ENCODE measurements at places on chromosomes 2 and 18.

GRCh38 chr2:102735416-102736109 lies 26.3 kb upstream of the TMEM182 start:
- DNase-seq = no peak

- no peak for DNase-seq
Observed at GRCh38 chr2:66897181-66897580, 462.3 kb downstream of the MEIS1 start.

DNA sequence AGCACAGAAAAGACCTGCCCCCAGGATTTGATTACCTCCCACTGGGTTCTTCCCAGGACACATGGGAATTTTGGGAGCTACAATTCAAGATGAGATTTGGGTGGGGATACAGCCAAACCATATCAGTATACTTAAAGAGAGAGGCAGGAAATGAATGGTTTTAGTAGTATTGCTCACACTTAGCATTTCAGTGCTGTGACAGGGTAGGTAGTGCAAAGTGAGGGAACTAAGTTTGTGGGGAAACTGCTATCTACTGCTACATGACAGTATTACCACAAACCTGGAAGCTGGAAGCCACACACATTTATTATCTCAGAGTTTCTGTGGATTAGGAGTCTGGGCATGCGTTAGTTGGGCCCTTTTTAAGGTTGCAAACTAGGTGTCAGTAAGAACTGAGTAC lies 450.7 kb downstream of the LPIN1 start:
- DNase-seq = no peak

GRCh38 chr2:85698880-85699254 lies 4.7 kb downstream of the GNLY start:
- DNase-seq = no peak

DNA sequence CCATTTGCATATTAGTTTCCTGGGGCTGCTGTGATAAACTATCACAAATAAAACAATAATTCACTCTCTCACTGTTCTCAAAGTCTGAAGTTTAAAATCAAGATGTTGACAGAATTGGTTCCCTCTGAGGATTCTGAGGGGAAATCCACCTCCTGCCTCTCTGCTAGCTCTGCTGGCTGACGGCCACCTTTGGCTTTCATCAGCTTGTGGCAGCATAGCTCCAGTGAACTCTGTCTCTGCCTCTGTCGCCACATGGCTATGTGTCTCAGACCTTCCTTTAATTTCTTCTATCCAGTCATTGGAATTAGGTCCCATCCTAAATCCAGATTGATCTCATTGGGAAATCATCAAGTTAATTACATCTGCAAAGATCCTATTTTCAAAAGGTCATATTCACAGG lies 38.9 kb upstream of the TRIM43 start:
- no peak for DNase-seq

DNA sequence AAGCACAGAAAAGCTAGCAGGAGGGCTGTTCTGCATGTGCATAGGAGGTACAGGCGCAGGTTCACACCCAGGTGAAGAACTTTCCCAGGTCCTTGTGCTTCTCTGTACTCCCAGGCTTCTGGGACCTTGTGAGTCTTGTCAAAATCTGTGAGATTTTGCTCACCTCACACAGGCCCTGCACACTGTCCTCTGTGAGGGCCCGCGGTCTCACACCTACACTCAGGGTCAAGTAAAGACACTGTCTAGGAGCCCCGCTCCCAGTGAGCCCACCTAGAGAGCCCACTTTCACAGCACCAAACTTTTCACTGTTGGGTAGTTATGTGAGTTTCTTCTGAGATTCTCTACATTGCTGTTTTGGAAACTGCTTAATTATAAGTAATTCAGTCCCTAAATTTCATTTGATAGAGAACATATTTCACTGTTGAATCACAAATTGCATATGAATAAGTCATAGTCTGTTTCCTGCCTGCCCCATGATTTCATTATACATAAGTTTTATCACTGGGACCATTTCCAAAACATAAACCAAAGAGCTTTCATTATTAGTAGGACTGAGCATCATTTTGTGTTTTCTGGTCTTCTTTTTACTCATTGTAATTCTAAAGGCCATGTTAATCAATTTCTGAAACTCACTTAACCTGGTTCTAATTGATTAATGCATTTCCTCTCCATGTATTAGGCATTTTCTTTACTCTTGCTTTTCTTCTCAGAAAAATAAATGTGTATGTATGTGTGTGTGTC lies 234.2 kb upstream of the SPOPL start:
- no peak for DNase-seq

DNA sequence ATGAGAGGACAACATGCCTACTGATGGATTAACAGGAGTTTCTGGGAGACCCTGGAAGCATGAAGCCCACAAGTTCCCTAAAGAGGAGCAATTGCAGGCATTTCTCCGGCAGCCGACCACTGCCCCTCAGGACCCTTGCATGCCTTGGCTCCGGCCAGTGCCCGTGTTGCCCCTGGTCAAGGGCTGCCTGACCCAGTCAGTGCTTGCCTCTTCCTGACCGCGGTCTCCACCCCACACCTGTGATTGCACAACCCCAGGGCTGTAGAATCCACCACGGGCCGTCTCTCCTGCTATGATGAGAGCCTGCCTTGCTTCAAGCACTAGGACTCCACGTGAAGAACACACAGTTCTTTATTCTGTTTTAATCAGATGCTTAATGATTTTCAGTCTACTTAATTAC lies 127.5 kb downstream of the GLI2 start:
- no peak for DNase-seq

- DNase-seq = no peak
Observed at GRCh38 chr2:163401481-163401880, 334.3 kb downstream of the FIGN start.

GRCh38 chr2:131132729-131133128 lies 27.6 kb downstream of the PLEKHB2 start:
- DNase-seq = no peak

- no peak for DNase-seq
Observed at GRCh38 chr2:29562319-29562718, 359.1 kb downstream of the ALK start.

DNA sequence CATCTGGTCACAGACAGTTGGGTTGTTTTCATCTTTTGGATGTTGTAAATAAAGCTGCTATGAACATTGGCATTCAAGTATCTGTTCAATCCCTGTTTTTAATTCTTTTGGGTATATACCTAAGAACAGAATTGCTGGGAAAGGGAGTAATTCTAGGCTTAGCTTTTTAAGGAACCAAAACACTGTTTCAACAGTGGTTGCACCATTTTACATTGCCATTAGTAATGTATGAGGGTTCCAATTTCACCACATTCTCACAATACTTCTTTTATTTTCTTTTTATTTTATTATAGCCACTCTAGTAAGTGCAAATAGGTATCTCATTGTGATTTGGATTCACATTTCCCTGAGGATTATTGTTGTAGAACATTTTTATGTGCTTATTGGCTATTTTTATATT lies 108.9 kb upstream of the GLS start:
- no peak for DNase-seq

- DNase-seq = no peak
Observed at GRCh38 chr2:150572961-150573395, 85.5 kb upstream of the RND3 start.

DNA sequence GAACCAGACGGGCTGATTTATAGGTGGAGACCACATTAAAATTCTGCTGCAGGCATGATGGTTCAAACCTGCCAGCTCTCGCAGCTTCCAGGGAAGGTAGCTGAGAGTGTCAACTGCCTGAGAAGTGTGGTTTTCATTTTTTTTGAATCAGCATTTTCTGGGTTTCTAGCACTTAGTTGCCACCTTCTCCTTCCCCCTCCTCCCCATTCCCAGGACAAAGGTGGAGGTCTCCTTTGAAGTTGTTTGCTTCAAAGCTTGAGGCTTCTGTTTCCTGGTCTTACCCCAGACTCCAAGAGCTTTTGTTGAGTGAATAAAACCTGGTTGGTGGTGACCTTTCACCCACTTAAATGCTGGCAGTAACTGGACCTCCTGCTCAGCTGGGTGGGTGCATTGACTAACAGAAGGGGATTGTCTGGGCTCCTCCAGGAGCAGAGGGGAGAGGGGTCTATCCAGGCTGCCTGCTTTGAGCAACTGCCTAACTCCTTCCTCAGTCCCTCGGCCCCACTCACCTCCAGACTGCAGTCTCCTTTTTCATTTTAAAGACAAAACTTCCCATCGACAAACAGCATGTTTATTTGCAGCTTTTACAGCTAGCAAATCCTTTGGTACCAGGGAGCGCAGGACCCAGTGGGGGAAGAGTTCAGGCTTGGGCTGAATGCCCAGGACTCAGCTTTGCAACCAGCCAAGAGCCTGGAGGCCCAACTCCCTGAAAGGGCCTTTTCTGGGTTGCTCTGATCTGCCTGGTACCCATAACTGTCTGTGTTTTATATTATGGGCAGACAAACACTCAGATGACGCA lies 3.5 kb downstream of the RHOB start:
- DNase-seq = no peak

- DNase-seq = no peak
Observed at GRCh38 chr2:236010920-236011685, 157.1 kb downstream of the GBX2 start.

GRCh38 chr18:79375441-79376154 lies 20.1 kb upstream of the NFATC1 start:
- DNase-seq = no peak

DNA sequence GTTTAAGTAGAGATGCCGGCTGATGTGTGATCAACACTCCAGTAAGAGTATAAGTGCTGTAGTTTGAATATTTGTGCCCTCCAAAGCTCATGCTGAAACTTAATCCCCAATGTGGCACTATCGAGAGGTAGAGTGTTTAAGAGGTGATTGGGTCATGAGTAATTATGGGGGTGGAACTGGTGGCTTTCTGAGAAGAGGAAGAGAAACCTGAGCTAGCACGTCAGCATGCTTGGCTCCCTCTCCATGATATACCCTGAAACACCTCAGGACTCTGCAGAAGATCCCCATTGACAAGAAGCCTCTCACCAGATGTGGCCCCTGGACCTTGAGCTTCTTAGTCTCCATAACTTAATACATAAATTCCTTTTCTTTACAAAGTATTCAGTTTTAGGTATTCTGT lies 584.8 kb downstream of the TSN start:
- DNase-seq = no peak

DNA sequence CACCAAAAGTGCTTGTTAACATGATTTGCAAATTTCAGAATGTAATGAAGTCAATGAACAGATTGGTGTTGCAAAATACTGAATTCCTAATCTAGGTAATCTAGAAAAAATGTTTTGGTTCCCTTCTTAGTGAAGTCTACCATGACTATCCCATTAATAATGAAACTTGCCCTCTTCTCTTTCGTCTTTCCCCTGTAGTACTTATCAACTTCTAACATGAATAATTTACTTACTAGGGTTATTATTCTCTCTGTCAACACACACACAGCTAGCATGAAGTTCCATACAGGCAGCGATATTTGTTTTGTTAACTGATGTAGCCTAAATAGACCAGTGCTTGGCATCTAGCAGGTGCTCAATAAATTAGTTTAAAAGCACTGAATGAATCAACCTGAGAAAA lies 160.2 kb downstream of the NCK2 start:
- no peak for DNase-seq

DNA sequence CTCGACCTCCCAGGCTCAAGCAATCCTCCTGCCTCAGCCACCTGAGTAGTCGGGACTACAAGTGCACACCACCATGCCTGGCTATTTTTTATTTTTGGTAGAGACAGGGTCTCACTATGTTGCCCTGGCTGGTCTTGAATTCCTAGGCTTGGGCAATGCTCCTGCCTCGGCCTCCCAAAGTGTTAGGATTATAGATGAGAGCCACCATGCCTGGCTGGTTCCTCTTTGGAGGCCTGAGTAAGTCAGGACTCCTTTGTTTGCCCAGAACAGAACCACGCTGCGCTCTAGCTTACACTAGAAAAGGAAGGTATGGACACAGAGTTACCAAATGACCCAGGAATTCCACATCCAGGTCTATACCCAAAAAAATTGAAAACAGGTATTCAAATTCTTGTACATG lies 135.9 kb upstream of the SLC1A4 start:
- no peak for DNase-seq

- no peak for DNase-seq
Observed at GRCh38 chr18:8721094-8721669, 15.8 kb downstream of the MTCL1 start.

- no peak for DNase-seq
Observed at GRCh38 chr18:10045296-10045891, 131.6 kb downstream of the VAPA start.

DNA sequence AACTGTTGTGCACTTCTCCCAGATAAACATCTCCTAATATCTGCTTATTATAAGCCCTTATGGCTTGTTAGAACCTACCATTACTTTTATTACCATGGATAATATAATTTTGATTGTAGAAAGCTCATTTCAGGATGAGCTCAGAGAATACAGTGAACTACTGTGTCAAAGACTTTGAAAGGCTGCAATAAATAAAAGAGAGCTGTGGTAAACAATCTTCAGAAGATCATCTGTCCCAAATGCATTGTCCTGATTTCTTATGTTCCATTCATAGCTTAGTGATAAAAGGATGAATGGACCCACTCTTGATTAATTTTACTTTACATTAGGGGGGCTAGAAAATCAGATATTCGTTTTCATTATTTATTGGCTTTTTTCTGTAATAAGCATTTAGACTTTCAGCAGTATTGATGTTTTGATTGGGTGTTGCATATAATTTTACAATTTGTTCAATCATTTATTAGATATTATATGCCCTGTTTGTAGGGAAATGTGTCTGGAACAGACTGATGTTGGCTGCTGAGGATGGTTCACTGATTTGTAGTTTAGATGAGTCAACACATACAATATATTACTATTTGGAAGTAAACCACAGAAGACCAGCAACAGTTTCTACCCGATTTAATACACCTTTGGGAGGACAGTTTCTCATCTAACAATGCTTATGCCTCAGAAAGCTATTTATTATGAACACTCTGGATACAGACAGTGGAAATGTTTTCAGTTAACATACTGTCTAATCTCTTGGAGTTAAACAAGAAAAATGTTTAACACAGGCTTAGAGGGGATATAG lies 147.2 kb downstream of the TMEFF2 start:
- DNase-seq = no peak

Data from CD4-positive, alpha-beta T cell treated with Interleukin-6 for 4 hours (primary cell).